ENCODE measurements at places on chromosomes 5 and 9.

DNA sequence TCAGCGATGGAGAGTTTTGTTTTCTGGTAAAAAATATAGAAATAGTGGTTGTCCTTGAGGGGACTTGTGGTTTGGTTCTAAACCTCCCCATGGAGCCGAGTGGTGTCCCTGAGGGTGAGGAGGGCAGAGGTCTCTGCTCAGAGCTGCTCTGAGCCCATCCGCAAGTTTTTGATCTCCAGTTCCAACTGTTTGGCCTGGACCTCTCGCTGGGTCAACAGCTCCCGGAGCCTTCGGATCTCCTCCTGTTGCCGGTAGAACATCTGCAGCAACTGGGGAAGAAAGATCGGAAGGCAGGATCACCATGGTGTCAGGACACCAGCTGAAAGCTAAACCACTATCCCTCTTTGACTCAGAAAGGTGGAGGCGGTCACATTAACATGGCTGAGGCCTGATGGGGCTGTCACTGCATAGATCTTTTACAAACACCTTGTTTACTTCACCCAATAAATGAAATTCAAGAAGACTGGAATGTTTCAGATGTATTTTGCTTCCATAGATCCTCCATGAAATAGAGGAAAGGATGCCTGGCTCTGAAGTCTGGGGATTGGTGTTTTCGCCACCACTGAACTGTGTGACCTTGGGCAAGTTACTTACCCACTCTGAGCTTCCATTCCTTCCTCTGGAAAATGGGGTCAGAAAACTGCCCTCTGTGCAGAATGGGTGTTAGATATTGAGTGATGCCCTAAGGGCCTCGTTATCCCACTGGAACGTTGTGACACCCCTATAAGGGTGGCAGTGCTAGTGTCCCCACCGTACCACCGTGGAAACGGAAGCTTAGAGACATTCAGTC lies 5.8 kb upstream of the TRIM14 start:
- no peak for DNase-seq

- no peak for DNase-seq
Observed at GRCh38 chr9:15612962-15613361, 60.1 kb downstream of the CCDC171 start.

- DNase-seq, result no peak
Observed at GRCh38 chr5:84623019-84623418, 238.3 kb upstream of the EDIL3 start.

- no peak for DNase-seq
Observed at GRCh38 chr5:167709625-167710024, 581.8 kb upstream of the WWC1 start.

Measured in mesenchymal stem cell (in vitro differentiated cells and primary cell).